ENCODE measurements at places on chromosomes 2 and 18. TPM values are rescaled to one million over a fixed set of nuclear protein-coding genes. Genes with fewer than 3 reads are reported as not detected.

Gene SP5
- 1.8 TPM for total RNA-seq

- DNase-seq = peak; percentile 52
These were observed at the start of gene ATOH8 for GRCh38 chr2:85753525-85754312. ATOH8 (plus strand) TSS chr2:85753991; CDS start chr2:85754190, 199 bp downstream.

GRCh38 chr2:47013383-47013782 lies 97.8 kb upstream of the MCFD2 start:
- DNase-seq = no peak

- peak; percentile 75 for DNase-seq
These were observed at the start of gene LAMA3 for GRCh38 chr18:23689031-23689615. LAMA3 (plus strand) TSS chr18:23689453; CDS start chr18:23689684, 231 bp downstream.

- no peak for DNase-seq
These were observed 57.7 kb downstream of the HAUS1 start for GRCh38 chr18:46161703-46162396.

- DNase-seq = peak; percentile 22
These were observed 179.4 kb downstream of the ALPK2 start for GRCh38 chr18:58449464-58449863.

GRCh38 chr2:7119132-7119835 lies 202.1 kb downstream of the RNF144A start:
- DNase-seq = peak; percentile 22

DNA sequence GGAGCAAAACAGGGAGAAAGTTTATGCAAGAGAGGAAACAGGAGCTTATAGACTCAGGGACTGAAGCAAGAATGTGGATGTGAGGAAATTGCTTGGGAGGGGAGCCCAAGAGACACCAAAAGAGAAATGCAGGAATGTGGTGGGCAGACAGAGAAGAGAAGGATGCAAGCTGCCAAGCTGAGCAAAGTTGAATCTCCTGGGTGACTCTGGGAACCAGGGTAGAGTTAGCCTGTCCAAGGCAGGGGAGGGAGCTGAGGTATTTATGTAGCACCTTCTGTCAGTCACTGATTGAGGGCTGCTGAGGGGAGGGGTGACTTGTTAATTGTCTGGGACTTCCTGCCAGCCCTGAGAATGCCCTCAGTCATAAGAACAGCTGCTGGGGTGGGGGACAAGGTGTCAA lies 464.3 kb downstream of the NBAS start:
- DNase-seq = no peak
